ENCODE measurements at places on chromosomes 4 and X.

GRCh38 chrX:24899391-24899790 lies 116.4 kb downstream of the ARX start:
- DNase-seq, result no peak

DNA sequence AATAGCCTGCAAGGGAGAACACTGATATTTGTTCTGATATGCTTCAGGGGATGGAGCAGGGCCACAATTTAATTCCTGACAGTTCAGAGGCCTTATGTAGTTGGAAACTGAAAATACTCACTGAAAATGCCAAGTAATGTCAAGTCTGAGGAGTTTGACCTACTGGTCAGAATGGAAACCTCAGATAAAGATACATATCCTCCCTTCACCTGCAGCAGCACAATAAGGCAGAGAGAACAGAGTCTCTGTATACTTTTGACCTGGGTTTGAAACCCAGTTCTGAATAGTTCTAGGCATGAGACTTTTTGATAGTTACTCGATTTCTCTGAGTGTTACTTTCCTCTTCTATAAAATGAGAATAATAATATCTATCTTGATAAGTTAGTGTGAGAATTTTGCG lies 65.8 kb upstream of the TRPC5 start:
- DNase-seq, result no peak

DNA sequence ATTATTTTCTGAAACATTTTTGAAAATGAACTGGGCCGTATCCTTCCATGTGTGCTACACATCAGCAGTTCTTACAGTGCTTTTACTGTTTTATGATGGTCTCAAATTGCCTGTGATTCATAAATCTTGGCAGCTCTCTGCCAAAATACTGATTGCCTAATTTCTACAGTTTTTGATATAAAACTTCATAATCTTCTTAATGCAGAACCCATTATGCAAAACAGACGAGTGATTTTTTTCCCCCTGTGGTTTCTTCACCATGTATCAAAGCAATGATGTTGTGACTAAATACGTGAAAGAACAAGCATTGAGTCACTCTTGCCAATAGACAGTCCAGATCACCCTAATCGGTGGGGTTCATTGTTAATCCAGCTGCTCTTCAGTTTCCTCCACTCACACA lies 156.4 kb upstream of the WDR1 start:
- no peak for DNase-seq

- no peak for DNase-seq
These were observed 14.9 kb upstream of the PDZD4 start for GRCh38 chrX:153845195-153845594.

- peak; percentile 7 for DNase-seq
These were observed 93.2 kb downstream of the WFS1 start for GRCh38 chr4:6362896-6363295.

- DNase-seq, result no peak
These were observed 40.9 kb upstream of the EOLA2 start for GRCh38 chrX:149979126-149979644.

GRCh38 chrX:49155900-49156837 lies 6.4 kb upstream of the MAGIX start:
- DNase-seq, result peak; percentile 80

DNA sequence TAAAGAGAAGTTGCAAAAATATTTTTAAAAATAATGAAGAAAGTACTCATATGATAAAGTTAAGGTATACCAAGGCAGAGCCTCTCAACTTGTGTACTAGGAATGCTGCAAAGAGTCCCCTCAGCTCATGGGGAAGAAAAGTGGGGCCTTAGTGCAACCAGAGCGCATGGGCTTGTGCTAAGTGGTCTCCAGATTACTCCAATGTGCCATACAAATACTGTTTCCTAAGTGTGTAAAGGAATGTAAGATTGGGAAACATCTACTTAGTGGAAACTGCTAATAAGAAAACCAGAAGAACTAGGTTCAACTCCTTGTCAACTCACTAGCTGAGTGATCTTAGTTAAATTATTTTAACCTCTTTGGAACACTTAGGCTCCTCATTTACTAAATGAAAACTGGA lies 39.1 kb downstream of the NAF1 start:
- no peak for DNase-seq

- DNase-seq, result no peak
These were observed 383.1 kb upstream of the LCORL start for GRCh38 chr4:18404642-18405041.

DNA sequence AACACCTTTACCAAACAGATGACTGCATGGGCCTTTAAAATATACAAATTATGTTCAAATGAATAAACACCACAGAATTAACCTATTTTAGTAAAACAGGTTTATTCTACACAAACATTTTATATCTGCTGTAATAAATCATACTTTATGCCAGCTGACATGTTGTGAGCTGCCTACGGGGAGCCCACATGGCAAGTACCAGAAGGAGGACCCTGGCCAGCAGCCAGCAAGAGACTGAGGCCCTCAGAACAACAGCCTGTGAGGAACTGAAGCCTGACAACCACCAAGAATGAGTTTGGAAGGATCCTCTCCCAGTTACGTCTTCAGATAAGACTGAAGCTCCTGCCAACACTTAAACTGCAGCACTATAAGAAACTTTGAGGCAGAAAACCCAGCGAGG lies 377.0 kb downstream of the PDGFC start:
- DNase-seq, result no peak

DNA sequence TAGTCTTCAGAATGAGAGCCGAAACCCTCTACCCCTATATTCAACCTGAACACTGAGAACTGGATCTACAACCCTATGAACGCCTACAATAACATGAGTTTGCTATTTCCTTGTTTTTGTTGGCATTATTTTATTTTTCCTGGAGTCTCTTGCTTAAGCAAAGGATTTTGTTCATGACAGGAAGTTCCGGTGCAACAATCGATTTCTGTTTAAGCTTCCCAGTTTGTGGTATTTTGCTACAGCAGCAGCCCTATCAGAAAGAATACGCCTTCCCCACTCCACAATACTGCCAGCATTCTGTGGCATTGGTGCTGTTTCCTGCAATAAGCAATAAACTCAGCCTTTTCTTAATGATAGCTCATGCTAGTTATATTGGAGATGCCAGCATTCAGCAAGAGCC lies 60.9 kb downstream of the NPY5R start:
- no peak for DNase-seq

- no peak for DNase-seq
These were observed 19.4 kb upstream of the KLHL8 start for GRCh38 chr4:87239821-87240220.

GRCh38 chrX:48787505-48788443 lies 1.4 kb downstream of the GATA1 start:
- no peak for DNase-seq

- no peak for DNase-seq
These were observed 14.7 kb downstream of the S100G start for GRCh38 chrX:16664626-16665025.

DNA sequence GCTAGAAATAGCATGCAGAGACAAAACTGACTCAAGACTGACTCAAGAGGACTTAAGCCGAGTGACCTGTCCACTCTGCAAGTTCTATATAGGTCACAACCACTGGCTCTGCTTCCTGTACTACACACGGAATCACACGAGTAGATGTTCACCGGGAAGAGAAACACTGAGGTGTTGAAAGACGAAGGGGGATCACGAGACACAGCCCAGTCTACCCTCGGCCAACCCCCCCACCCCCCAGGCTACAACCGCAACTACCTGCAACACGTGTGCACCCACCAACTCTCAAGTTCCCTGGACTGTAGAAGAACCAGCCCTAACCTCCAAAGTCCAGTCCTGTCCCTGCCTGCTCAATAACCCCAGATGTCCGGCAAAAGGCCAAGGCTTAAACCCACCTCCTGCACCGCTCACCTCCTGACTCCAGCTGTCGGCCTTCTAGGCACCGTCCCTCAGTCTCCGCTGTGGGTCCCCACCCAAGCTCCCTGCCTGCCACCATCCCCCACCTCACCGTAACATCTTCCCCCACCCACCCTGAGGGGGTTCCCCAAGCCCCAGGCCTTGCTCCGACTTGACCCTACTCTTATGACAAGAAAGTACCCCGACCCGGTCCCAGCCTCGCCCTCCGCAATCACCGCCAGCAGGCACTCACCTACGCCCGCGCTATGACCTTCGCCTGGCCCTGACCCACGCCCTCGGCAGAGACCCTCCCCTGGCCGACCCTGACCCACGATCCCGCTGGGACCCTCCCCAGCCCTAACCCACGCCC lies 739 bp downstream of the GAK start:
- DNase-seq, result no peak

DNA sequence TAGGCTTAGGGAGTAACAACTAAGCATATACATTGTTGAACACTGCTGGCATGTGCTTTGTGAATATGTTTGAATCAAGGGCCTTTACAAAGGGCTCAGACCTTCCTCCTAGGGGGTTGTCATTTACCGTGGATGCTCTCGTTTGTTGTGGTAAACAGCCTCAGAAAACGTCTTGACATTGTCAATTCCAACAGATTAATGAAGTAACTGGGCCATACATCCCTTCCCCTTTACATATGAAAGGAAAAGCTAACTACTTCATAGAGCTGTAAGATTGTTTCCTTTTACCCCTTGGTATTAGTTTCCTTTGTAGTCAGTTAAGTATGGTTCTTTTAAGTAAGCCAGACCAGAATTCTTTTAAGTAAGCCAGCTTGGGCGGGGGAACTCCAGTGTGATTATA lies 42.9 kb downstream of the FAT4 start:
- DNase-seq, result no peak

DNA sequence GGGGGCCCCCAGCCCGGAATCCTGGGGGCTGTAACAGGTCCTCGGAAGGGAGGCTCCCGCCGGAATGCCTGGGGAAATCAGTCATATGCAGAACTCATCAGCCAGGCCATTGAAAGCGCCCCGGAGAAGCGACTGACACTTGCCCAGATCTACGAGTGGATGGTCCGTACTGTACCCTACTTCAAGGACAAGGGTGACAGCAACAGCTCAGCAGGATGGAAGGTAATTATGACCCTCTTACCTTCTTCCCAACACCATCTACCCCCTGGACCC lies 1.0 kb downstream of the FOXO4 start:
- DNase-seq, result no peak

DNA sequence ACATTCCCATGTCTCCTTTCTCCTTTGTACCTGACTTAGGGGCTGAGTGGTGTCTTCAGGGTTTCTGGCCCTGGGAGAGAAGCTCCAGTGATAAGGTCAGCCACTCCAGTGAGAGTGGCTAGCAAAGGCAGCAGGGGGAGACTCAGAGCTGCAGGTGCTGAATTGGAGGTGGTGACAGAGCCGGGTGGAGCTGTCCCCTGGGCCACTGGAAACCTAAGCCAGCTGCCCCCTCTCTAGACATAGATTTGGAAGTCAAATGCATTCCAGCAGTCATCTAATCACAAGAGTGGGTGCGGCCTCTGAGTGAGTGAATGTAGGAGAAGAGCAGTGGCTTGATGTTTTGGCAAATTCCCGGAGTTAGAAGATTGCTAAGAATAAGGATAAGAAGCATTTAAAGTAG lies 28.5 kb downstream of the TRIM2 start:
- no peak for DNase-seq

DNA sequence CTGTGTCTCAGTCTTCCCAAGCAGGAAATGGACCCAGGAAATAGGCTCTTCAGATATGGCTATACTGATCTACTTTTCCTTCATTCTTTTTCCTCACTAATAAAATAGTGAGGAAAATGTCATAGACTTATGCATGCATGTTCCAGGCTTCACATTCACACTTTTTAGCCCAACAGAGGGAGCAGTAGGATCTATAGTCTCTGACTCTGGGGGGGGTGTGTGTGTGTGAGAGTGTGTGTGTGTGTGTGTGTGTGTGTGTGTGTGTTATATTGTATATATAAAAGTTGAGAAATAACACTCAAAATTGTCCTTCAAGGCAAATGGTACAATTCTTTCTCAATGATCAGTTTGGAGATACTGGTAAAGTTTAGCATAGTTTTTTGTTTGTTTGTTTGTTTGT lies 297.2 kb upstream of the GALNT7 start:
- no peak for DNase-seq

DNA sequence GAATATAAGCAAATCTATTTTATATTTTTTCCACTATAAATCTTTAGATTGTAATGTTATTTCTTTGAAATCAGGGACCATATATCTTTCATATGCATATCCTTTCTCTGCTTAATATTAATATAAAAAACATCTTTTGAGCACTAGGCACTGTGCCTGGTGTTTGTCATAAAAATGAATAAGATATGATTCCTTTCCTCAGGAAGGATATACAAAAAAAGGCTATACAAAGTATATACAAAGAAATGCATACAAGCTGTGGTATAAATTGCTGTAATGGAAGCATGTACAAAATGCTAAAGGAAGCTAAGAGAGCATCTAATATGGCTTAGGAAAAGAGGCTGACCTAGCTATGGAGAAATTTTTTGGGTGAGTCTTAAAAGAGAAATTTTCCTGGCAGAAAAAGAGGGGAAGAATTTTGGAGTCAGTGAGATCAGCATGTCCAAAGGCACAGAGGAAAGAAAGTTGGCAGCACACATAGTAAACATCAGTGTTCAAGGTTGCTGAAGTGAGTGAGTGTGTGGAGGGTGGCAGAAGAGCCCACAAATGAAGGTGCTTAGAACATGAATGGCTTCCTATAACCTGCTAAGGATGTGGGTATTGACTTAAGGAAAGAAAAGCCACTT lies 500.0 kb downstream of the SPRY1 start:
- DNase-seq, result no peak

DNA sequence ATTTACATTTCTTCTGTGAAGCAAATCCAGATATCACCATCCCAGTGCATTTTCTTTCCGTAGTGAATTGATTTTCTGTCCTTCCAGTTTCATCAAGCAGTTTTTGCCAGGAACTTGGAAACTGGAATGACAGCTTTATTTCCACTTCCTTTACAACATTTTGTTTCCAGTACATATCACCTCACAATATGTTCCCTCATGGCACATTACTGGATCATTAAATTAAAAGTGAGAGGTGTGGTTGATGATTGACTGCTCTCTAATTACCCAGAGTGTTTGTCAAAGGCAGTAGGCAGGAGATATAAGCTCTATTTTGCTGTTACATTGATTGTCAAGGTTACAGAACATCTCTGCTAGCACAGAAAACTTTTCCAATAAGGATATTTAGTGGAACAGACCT lies 22.3 kb upstream of the ACE2 start:
- no peak for DNase-seq

DNA sequence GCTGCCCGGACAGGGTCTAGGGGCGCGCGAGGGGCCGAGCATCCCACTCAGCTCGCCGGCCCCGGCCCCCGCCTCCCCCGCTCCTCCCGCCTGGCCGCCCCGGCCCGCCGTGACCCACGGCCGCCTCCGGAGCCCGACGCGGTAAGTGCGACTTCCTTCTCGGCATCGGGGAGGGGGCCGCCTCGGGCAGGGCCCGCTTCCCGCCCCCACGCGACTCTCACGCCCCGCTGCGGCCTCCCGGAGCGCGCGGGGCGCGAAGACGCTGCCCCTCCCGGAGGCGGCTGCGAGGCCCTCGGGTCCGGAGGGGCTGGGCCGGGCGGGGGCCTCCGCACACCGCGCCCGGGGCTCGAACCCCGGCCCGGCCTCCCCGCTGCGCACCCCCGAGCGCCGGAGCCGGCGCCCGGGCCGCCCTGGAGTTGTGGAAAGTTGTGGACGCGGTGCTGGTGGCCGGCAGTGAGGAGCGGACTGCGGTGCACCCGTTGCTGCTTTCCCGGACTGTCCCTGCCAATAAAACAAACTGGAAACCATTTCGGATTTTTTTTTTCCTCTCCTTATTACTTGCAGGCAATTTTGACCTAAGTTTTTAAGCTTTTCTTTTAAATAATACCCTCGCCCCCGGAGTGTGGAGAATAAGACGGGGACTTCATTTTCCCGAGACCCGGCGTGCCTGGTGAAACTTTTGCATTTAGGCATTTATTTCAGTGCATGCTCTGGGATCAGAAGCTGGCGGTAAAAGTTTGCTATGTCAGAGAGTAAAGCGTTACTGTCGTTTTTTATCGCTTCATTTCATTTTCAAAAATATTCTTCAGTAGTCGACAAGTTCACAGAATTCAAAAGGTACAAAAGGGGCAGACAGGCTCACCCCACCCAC lies 13.0 kb upstream of the TMEM156 start:
- DNase-seq, result no peak
